T-helper 22 cell (primary cell): ENCODE measurements at places on chromosomes 11 and 22.
A peak's percentile ranks its signal among the peaks of the same experiment; 100 is the strongest.

DNA sequence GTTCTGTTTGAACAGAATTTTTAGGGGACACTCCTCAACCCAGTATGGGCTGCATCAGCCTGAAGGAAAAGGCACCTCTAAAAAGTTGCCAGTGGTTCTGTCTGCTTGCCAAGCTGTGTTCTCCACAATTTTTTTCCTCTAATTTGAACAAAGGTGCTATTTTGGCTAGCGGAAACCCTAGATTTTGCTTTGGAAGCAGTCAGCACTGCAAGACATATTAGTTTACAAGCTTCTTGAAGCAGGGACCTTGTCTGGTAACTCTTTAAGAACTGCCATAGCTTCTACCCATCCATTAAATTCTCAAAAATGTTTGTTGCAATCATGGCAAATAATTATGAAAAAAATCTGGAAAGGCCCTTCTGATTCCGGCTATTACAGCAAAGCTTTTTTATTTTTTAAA is 75.6 kb upstream of the HEPHL1 start:
- no peak for DNase-seq

- no peak for DNase-seq
Measured at GRCh38 chr11:90448256-90448655, 225.4 kb upstream of the CHORDC1 start.

GRCh38 chr11:96197103-96197502 is 145.9 kb downstream of the MAML2 start:
- DNase-seq, result no peak

DNA sequence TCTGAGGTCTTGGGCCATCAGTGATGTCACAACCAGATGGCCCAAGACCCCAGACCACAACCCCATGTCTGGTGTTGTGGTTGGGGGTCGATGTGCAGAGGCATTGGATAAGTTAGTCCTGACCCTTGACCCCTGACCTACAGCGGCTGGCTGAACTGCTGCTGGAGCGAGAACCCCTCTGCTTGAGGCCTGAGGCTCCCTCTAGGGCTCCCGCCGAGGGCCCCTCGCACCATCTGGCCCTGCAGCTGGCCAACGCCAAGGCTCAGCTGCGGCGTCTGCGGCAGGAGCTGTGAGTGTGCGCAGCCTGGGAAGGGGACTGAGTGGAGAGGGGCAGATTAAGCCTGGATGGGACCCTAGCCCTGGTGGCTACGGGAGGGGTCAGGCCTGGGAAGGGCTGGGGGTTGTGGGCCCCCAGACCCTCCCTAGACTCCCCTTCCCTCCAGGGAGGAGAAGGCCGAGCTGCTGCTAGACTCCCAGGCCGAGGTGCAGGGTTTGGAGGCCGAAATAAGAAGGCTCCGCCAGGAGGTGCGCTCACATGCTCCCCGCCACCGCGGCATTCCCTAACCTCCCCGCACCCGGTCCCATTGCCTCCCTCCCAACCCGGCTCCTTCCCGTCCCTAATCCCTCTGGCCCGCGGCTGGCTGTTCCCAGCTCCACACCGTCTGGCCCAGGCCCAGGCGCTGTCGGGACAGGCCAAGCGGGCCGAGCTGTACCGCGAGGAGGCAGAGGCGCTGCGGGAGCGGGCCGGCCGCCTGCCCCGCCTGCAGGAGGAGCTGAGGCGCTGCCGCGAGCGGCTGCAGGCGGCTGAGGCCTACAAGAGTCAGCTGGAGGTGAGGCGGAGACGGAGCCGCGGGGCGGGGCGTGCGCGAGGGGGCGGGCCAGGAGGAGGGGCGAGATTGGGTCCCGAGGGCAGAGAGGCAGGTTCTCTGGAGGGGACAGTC is 2.1 kb downstream of the CCDC88B start:
- DNase-seq, result peak; percentile 71

DNA sequence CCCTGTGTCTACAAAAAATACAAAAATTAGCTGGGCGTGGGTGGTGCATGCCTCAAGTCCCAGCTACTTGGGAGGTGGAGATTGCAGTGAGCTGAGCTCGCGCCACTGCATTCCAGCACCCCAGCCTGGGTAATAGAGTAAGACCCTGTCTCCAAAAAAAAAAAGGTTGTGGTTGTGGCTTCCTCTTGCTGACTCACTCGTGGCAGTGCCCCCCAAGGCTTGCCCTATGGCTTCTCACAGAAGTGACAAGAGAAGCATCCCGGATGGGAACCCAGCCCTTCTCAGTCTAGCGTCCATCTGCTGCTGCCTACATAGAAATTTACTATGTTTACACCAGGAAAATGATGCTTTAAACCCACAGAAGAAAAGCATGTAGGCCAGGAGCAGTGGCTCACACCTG is 68.5 kb upstream of the PITPNB start:
- DNase-seq, result no peak

- DNase-seq, result no peak
Measured at GRCh38 chr11:11856638-11857037, 14.9 kb downstream of the USP47 start.

- DNase-seq, result no peak
Measured at GRCh38 chr11:97614606-97615005, 1224.8 kb downstream of the JRKL start.

DNA sequence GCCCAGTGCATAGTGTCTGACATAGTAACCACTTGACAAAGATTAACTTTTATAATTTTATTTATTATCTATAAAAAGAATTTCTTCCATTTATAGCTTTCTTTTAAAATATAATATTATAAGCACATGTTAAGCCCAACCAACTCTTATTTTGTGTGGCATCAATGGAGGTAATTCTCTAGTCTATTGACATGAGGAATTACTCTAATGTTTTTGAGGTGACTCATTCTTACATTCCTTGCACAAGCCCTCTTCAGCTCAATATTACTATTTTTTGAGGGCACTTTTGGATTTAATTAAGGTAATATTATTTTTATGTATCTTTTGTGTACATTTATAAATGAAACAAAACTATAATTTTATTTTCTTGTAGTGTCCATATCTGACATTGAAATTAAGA is 59.6 kb downstream of the AASDHPPT start:
- DNase-seq, result no peak

DNA sequence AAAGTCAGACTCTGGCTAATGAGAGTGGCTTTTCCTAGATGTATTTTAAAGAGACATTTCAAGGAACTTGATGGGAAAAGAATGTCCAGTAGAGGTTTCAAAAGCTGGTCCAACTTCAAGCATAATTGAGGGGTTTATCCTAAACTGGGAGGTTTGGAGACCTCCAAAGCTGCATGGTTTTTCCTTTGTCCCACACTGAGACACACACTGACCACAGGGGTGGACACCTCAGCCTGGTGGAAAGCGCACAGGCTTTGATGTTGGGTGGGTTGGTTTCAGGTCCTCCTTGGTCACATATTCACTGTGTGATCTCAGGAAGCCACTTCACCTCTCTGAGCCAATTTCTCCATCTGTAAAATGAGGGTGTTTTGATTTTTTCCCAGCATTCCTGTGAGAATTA is 4.0 kb downstream of the SPON1 start:
- DNase-seq, result no peak

DNA sequence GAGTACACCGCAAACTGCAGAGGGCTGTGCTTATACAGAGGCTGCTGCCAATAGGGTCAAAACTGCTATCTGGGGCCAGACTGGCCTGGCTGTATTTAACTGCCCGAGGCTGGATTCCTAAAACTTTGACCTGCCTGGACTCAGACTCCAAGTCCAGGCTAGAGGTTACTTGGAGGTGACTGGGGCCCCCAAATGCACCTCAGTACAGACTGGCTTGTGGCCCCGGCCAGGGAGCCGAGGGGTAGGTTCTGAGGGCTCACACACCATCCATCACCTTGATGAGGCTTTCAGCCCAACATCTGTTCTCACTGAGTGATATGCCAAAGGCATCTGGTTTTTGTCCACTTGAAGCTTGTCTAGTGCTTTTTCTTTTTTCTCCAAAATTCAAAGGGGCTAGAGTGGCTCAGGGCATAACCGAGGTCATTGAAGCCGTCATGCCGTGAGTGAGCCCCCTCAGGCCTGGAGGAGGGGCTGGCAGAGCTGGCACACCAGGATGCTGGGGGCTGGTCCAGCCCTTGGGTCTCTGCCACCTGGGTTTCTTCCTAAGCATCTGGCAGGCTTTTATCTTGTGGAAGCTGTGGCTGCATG is 52.4 kb upstream of the TTLL12 start:
- no peak for DNase-seq

DNA sequence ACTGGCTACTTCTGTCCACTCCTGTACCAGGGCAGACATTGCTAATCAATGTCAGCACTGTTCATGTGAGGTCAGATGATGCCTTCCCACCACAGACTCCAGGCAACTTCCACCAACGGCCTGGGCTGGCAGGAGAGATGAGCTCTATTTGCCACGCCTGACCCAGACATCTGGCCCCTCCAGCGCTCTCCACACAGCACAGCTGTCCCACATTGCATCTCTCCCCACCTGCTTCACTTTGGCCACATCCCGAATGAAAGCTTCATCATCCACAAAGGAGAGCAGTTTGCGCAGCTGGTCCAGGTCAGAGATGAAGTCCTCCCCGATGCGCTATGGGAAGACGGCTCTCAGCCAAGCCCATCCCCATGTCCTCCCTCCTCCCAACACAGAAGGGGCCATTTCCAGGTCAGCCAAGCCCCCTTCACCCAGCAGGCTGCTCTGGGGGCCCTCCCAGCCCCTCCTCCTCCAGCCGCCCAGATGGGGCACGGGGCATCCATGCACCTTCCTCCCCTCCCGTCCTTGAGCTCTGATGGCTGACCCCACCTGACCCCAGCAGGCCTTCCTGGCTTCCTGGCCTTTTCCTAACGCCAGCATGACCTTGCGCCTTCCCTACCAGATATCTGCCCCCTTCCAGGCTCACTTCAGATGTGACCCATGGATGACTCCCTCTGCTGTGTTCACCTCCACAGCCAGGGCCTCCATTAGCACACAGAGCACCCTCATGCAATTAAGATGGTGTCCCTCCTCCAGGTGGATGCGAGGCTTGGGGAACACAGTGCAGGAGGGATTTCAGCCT is 7.4 kb downstream of the PYGM start:
- no peak for DNase-seq

DNA sequence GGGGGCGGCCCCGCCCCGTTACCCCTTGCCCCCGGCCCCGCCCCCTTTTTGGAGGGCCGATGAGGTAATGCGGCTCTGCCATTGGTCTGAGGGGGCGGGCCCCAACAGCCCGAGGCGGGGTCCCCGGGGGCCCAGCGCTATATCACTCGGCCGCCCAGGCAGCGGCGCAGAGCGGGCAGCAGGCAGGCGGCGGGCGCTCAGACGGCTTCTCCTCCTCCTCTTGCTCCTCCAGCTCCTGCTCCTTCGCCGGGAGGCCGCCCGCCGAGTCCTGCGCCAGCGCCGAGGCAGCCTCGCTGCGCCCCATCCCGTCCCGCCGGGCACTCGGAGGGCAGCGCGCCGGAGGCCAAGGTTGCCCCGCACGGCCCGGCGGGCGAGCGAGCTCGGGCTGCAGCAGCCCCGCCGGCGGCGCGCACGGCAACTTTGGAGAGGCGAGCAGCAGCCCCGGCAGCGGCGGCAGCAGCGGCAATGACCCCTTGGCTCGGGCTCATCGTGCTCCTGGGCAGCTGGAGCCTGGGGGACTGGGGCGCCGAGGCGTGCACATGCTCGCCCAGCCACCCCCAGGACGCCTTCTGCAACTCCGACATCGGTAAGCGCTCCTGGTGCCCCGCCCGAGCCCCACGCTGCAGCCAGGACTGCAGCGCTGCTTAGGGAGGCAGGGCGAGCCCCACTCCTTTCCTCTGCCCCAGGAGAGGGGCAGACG is at the start of gene TIMP3:
TSS of gene TIMP3 (plus strand) at position 169 of the 700 bp plus-strand sequence. CDS start at position 466, 297 bp downstream.
- no peak for DNase-seq

DNA sequence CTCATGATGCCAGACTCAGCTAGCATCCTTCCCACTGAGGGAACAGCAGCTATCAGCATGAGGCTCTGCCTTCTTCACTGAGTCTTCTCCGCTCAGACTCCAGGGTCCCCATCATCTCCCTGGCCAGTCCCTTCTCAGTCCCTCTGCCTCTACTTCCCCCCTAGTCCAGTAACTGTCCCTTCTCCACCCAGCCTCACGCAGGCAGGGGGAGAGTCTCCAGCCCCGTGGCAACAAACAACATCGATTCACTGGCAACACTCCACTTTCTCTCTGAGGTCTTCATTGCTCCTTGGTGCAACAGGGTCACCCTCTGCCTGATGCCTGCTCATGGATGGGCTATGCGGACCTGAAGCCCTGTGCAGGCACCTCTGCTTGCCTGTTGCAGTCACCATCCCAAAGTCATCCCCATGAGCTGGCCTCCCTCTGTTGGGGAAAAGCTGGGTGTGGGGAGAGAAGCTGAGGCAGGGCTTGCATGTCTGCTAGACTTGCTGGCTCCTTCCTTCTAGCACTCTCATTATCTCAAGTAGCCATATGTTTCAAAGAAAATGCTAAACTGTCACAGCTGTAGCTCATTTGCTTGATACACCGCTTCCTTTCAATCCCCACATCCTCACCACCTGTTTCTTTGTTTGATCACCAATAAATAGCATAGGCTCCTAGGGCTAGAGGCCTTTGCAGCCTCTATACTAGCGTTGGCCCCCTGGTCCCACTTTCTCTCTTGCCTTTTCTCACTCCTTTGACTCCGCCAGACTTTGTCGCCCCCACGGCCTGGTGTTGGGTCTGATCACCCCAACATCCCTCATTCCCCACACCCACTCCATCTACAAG is 4.3 kb upstream of the BCR start:
- no peak for DNase-seq

GRCh38 chr11:26950260-26950719 is 43.6 kb upstream of the FIBIN start:
- no peak for DNase-seq

- DNase-seq, result no peak
Measured at GRCh38 chr11:12914400-12914912, 94.7 kb upstream of the RASSF10 start.
